ENCODE measurements at places on chromosomes 7 and 10.
A peak's percentile ranks its signal among the peaks of the same experiment; 100 is the strongest.

DNA sequence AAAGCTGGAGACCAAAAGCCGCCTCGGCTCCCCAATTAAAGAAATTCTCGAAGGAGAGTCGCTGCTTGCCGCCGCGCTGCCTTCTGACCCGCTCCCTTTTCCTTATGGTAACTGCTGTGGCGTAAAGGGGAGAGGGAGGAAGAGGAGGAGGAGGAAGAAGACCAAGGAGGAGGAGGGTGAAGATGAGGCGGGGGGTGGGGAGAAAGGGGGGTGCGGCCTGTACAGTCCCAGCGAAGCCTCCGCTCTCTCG, 388 bp downstream of the CNOT4 start:
- DNase-seq: peak; percentile 76

DNA sequence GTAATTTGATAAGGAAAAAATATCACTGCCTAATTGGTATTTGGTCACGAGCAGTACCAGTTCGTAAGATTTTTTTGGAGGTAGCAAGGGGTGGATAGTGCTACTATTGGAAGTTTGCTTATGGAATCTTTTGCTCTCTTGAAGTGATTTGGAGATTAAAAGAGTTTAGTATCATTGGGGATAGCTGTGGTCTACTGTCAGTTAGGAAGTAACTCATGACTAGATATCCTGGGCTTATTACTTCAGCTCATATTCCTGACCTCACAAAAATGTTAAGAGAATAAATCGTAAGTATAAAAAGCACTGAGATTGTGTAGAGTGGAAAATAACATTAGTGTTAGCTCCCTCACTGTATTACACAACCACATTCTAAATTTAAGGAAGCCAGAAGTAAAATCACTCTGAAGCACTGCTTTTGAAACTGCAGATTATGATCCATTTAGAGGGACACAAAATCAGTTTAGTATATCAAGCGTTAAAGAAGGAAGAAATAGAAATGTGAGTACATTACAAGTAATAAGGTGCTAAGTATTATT, 22.6 kb downstream of the SGPL1 start:
- DNase-seq: no peak

DNA sequence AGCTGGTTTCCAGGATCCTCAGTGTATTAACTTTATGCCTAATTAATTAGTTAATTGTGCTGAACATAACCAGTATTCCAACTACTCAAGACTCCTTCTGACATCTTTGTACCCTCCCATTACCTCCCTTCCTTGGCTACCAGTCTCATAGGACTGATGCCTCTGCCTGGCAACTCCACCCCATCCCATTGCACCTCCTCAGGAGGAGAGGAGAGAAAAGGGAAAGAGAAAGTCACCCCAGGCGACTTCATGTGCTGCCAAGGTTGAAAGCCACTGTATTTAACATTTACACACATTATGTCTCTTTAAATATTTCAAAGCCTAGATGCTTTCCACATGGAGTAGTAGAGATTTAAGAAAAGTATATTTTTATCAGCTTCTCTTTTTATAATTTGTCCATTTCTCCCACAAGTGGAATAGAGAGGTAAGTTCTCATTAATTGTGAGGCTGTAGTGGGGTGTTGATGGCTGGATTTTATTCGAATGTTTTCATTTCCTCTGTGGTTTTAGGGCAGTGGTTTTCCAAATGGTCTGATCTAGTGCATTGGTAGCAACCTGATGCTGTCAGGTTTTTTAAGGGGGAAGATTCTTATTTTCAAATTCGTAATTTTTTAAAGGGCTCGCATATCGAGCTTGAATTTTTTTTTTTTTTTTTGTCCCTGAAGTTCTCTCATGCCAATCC, 148.0 kb downstream of the BICC1 start:
- DNase-seq: no peak

GRCh38 chr7:55065079-55065478, 46.3 kb downstream of the EGFR start:
- DNase-seq: no peak

- DNase-seq: no peak
Observed at GRCh38 chr10:124916098-124916584, 25.8 kb upstream of the ZRANB1 start.

- no peak for DNase-seq
Observed at GRCh38 chr7:96778263-96778662, 68.6 kb upstream of the SEM1 start.
